ENCODE measurements at places on chromosomes 1 and 21.

- no peaks in the 10 kb centered on the region for H3K27me3 ChIP-seq
- no peak overlapping the region for H3K27ac ChIP-seq
- no peak overlapping the region for H3K4me3 ChIP-seq
- peaks cover 15% of the 10 kb centered on the region for H3K4me1 ChIP-seq
Measured at GRCh38 chr1:24692351-24692980, 49.4 kb downstream of the SRRM1 start.

- no peaks in the 10 kb centered on the region for H3K27me3 ChIP-seq
- no peak overlapping the region for H3K4me3 ChIP-seq
- no peak overlapping the region for H3K27ac ChIP-seq
Measured at GRCh38 chr21:42921927-42922326, 3.5 kb downstream of the ERVH48-1 start.

DNA sequence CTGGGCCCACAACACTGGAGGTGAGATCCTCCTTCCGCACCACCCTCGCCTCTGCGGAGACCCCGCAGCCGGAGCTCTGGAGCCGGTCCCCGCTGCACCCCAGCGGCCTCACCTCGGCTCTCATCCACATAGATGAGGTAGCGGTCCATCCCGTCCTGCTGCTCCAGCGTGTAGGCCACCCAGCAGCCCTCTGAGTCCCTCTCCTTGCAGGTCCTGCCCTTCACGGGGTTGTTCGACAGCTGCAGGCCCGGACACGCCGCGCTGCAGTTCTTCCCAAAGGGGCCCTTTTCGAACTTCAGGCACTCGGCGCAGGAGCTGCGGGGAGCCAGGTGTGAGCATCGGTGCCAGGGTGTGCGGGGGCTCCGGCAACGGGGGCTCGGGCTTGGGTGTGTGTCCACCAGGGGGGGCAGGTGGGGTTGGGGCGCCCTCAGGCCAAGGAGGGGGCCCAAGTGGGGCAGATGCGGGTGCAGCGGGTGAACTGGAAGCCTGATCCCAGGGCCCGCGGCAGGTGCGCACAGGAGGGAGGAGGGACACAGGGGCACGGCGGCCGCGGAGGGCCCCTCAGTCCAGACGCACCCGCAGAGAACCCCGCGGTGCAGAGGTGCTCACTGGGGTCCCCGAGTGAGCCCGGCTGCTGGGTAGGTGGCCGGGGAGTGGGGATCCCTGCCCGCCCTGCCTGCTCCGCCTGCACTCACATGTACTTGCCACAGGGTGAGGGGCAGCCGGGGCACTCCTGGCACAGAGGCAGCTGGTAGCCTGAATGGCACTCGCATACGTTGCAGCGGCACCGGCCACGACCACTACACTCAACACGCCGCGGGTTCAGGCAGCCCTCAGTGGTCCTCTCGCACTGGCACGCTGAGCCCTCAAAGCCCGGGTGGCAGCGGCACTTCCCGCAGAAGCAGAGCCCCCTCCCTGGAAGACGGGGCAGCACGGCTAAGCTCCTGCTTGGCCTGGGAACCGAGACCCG lies 15.4 kb upstream of the PTTG1IP start:
- H3K4me1 ChIP-seq: no peaks in the 10 kb centered on the region
- DNase-seq: no peak
- no peak overlapping the region for H3K4me3 ChIP-seq
- H3K27ac ChIP-seq: no peak overlapping the region
- no peaks in the 10 kb centered on the region for H3K27me3 ChIP-seq
- no peaks in the 10 kb centered on the region for H3K36me3 ChIP-seq

- H3K36me3 ChIP-seq: no peaks in the 10 kb centered on the region
- no peak overlapping the region for H3K4me3 ChIP-seq
- H3K27ac ChIP-seq: no peak overlapping the region
- DNase-seq: no peak
- no peaks in the 10 kb centered on the region for H3K27me3 ChIP-seq
Measured at GRCh38 chr1:56396581-56396980, 182.8 kb downstream of the PLPP3 start.

DNA sequence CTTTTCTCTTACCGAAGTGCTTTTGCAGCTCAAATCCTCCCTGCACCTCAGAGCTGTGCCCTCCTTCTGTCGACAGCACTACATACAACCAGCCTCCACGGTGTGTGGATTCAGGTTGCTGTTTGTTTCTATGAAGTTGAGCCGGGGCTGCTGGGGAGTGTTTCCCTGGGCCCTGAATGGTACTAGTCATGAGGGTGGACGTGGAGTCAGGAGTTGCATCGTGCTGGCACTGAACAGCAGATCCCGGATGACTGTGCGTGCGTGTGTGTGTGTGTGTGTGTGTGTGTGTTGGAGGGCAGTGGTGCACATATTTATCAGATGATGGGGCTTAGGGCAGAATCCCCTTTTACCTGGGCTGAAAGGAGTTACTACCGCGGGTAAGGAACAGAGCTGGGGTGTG lies 47.0 kb downstream of the ACTL8 start:
- no peaks in the 10 kb centered on the region for H3K36me3 ChIP-seq
- H3K27me3 ChIP-seq: peaks cover 27% of the 10 kb centered on the region
- H3K4me3 ChIP-seq: no peak overlapping the region
- no peak for DNase-seq

Measured in sigmoid colon (tissue), 7 donors.